ENCODE measurements at places on chromosomes 1 and 21. TPM values are rescaled to one million over a fixed set of nuclear protein-coding genes. Genes with fewer than 3 reads are reported as not detected.

Gene THEM5
- total RNA-seq, result not detected

Gene LCE6A
- total RNA-seq, result not detected

Gene GBP7
- not detected for total RNA-seq

Gene CFHR3
- total RNA-seq, result not detected

Gene SLAMF1
- total RNA-seq, result 1.8 TPM

Gene PPM1J
- total RNA-seq, result 0.32 TPM

Gene RGS18
- total RNA-seq, result 2.0 TPM

Gene GSTM5
- total RNA-seq, result 3.6 TPM

Gene FCAMR
- not detected for total RNA-seq

Gene KRTAP19-3
- not detected for total RNA-seq

Gene HEYL
- total RNA-seq, result 5.2 TPM

Gene HLCS
- total RNA-seq, result 20.3 TPM

Gene KLHL12
- total RNA-seq, result 21.3 TPM

Gene FAM151A
- total RNA-seq, result 0.16 TPM

Gene SPATA17
- 1.3 TPM for total RNA-seq

Gene OR2G6
- not detected for total RNA-seq

Gene PCP4
- 2.3 TPM for total RNA-seq

Gene TRIM46
- not detected for total RNA-seq

Gene TMEM82
- not detected for total RNA-seq

Gene NES
- total RNA-seq, result 9.9 TPM

Gene TMEM61
- total RNA-seq, result 0.32 TPM

Gene EVA1C
- total RNA-seq, result 30.2 TPM

Gene RGS8
- not detected for total RNA-seq

Gene LEPR
- total RNA-seq, result 23.5 TPM

Gene MIB2
- 32.0 TPM for total RNA-seq

Gene GPR137B
- 25.6 TPM for total RNA-seq

Gene GPA33
- total RNA-seq, result 3.6 TPM

Gene TMPRSS15
- total RNA-seq, result not detected

Gene MRAP
- total RNA-seq, result 5.1 TPM
